ENCODE measurements at places on chromosomes 2 and 18.
A peak's percentile ranks its signal among the peaks of the same experiment; 100 is the strongest.

DNA sequence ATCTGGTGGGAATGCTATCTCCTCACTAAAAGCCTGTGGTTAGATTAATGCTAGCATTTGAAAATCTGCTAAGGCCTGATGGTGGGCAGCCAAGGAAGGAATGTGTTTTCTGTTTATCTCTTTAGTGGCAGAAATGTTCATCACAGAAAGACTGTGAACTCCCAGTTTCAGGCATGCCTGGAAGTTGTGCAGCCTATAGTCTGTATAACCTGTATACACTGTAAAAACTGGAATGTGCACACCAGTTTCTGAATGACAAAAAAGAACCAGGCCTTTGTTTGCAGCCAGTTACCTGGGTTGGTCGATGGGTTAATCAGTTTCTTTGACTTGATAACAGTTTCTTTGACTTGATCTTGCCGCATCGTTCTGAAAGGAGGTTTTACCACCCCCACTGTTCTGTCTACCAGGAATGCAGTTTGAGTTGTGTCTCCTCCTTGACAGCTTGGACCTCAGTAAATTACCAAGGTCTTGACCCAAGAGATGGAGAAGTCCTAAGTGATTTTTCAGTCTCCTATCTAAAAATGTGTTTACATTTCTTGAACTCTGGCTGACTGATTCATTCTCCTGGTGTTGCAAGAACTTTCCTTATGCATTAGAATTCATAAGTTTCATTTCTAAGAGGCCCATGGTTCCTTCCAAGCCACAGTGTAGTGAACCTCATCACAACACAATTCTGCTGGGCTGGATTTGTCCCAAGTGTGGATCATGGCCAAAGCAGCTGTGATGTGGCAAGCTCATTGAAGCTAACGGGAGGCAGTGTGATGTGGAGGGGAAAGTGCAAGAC, 62.2 kb downstream of the KIAA2012 start:
- peak; percentile 94 for DNase-seq

GRCh38 chr2:120262761-120263428, 10.2 kb downstream of the RALB start:
- DNase-seq: no peak

GRCh38 chr2:233711312-233712008, 1.2 kb upstream of the UGT1A5 start:
- DNase-seq: peak; percentile 47

- no peak for DNase-seq
Observed at GRCh38 chr2:15773204-15773603, 167.1 kb upstream of the MYCN start.

DNA sequence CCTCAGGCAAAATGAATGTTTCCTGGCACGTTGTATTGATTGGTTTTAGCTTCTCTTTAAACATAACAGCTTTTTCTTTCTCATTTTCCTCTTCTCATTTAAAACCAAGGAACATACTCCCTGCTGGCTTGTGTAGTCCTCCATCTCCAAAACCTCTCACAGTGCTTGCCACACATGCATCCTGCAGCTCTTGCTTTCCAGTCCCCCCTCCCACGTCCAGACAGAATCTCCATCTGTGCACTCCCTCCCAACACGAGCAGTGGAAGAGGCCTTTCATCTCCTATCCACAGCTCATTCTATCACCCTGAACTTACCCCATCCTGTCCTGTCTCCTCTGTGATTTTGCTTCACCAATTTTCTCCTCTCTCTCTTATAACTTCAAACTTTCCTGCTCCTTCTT, 99.6 kb upstream of the THSD7B start:
- DNase-seq: no peak

GRCh38 chr2:128232965-128233789, 85.5 kb downstream of the HS6ST1 start:
- DNase-seq: peak; percentile 14

DNA sequence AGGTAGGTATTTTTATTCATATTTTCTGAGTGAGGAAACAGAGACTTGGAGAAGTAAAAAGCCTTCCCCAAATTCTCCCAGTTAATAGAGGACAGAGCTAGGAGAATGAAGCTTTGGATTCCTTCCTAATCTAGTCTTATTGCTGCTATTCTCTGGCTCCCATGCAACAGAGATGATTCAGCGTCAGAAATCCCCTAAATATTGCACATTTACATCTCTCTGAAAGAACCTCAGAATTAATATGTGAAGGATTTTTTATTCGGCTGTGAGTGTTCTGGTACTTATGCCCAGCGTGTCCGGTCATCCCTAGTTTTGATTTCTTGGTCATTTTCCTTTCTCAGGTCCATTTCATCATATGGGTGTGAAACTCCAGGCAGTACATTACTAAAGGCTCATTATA, 91.2 kb upstream of the SESTD1 start:
- DNase-seq: no peak

DNA sequence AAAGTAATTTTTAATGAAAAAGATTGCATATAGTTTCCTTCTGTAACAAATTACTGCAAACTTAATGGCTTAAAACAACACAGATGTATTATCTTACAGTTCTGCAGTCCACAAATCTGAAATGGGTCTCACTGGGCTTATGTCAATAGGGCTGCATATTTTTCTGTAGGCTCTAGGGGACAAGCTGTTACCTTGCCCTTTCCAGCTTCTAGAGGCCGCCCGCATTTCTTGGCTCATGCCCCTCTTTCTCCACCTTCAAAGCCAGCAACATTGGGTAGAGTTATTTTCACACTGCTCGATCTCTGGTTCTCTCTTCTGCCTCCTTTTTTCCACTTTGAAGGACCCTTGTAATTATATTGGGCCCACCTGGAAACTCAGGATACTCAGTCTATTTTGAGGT, 16.7 kb downstream of the COPS8 start:
- no peak for DNase-seq

DNA sequence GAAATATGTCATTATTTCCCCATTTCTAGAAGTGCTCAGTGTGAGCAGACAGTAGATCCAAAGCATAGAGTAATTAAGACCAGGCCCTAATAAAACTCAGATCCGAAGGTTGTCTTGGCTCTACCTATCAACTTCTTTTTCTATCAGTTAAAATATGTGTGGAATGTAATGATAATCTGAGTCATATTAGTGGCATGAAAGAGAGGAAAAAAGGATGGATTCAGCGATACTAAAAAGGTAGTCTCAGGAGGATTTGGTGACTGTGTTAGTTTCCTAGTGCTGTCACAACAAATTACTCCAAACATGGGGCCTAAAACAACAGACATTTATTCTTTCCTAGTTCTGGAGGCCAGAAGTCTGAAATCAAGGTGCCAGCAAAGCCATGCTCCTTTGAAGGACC, 103.7 kb upstream of the NABP1 start:
- no peak for DNase-seq

All from HFF-Myc (cell line).